Fibroblast of skin of scalp (primary cell): ENCODE measurements at places on chromosomes 11 and 22.

GRCh38 chr11:119338318-119338890 lies 2.3 kb downstream of the C1QTNF5 start:
- peak; percentile 89 for DNase-seq

GRCh38 chr11:93497596-93497995 lies 45.6 kb downstream of the SMCO4 start:
- no peak for DNase-seq

GRCh38 chr22:44274918-44275630 lies 37.7 kb downstream of the SHISAL1 start:
- no peak for DNase-seq

- no peak for DNase-seq
Measured at GRCh38 chr22:49101873-49102272, 725.8 kb downstream of the BRD1 start.

GRCh38 chr22:39437791-39438704 lies 18.8 kb upstream of the MGAT3 start:
- no peak for DNase-seq

GRCh38 chr22:32957200-32957803 lies 100.9 kb downstream of the SYN3 start:
- peak; percentile 53 for DNase-seq

DNA sequence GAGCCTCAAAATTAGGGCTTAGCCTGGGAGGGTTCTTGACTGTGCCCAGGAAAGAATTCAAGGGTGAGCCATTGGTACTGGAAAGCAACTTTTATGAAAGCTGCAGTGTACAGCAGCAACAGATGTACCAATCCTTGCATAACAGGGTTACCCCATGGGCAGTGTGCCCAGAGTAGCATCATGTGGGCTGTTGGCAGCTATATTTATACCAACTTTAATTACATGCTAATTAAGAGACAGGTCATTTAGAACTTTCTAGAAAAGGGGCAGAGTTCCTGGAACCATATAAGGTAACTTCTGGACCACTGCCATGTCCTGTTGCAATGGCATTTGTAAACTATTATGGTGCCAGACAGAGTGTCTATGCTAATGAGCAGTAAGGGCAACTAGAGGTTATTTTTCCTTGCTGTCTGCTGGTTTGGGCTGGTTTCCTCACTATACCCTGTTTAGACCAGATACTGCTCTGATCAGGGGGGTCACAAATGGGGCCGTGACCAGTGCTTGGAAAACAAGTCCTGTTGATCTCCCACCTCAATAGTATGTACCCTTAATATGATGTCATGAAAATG lies 1120.5 kb upstream of the RAG2 start:
- no peak for DNase-seq

DNA sequence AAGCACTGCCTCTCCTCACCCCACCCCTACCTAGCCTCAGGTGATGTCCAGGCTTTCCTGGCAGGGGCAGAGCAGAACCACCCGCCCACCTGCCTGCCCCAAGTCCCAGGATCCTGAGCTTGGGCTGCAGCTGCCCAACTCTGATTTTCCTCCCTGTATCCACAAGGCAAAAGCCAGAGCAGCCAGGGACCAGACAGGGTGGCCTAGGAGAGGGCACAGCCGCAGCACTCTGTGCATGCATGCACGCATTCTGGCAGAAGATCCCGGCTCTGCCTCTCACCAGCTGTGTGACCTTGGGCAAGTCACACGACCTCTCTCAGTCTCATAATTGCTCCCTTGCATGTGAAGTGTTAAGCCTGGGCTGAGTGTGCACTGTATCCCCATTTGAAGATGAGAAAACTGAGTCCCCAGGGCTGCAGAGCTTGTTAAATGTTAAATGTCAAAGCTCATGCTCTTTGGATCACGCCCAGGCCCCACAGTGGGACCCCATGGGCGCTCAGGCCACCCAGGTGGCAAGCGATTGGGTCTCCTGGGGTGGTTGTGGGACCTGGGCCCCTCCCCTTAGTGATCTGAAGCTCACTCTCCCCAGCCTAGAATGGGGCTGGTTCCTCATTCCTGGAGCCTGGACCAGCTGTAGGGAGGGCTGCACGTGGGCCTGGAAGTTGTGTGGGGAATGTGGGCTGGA lies 2.8 kb upstream of the CARNS1 start:
- no peak for DNase-seq

DNA sequence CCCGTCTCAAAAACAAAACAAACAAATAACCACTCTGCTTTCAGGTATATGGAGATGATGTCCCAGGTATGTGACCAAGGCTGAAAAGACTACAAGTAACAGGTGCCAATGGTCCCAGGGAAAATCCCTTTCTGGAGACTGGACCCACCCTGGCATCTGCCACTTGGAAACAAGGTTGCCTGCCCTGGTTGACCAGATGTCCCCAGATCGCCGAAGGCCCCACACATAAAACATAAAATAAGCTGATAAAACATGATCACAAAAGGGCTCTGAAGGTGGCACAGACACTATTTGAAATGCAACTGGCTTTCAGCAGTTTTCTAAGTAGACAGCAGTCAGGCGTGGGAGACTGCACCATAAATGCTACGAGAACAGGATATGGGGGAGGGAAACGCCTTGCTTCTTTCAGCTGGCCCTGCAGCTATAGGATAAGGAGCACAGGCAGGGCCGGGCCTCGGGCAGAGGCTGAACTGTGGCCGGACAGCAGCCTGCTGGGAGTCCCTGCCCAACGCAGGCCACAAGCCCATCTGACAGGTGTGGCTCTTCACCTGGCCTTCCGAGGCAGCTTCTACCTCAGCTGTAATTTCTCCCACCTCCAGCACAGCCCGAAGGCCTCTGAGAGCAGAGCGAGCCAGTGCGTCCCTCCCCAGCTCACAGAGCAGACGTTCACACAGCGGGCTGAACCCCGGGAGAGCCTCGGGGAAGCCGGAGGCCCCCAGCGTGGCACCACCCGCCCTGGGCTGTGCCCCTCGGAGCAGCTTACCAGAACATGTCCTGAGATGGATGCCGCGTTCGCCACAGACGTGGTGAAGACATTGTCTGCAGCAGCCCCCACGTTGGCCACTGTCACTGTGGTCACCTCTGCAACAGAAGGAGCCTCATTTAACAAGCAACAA lies 4.0 kb downstream of the DEAF1 start:
- no peak for DNase-seq

- DNase-seq: peak; percentile 91
Measured at GRCh38 chr11:1572197-1573076, at the start of gene DUSP8. Gene DUSP8, minus strand, starts transcription at chr11:1572271. Its CDS starts 6,445 bp downstream, at chr11:1565826.

DNA sequence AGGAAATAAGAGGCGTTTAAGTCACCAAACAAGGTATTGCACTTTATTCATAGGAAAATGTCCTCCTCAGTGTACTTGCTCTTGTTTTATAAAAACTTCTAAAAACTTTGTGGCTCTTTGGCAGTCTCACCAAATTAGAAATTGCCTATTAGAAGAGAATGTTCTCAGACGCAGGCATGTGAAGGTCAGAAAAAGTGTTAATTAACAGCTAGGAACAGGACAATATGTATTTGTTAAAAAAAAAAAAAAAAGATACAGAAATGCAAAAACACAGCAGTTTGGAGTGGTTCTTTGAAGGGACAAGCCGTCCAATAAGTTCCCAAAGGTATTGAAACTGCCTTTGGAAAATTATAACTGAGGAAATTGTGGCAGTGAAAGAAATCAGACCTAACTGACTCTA lies 67.9 kb downstream of the SLC25A17 start:
- DNase-seq: no peak

GRCh38 chr11:121405646-121406045 lies 46.5 kb upstream of the SORL1 start:
- no peak for DNase-seq

DNA sequence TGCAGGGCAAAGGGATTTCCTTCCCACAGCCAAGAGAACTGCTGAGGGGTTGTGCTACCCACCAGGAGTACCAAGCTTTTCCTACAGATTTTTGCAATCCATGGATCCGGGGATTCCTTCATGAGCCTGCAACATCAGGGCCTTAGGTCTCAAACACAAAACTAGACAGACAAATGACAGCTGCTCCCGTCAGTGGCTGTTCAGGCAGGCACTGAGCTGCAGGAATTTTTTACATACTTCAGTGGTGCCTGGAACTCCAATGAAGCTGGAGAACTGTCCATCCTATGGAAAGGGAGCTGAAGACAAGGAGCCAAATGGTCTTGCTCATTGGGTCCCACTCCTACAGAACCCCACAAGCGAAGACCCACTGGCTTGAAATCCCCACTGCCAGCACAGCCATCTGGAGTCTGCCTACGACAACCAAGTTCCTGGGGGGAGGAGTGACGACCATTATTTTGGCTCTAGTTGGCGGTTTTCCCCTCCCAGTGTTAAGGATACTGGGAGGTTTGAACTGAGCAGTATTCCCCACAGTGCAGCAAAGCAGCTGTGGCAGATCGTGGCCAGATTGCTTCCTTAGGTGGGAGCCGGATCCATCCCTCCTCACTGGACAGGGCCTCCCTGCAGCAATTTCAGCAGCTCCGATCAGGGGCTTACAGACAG lies 157.7 kb upstream of the TMEM45B start:
- DNase-seq: no peak

- DNase-seq: no peak
Measured at GRCh38 chr11:133545199-133545803, 13.0 kb upstream of the OPCML start.

DNA sequence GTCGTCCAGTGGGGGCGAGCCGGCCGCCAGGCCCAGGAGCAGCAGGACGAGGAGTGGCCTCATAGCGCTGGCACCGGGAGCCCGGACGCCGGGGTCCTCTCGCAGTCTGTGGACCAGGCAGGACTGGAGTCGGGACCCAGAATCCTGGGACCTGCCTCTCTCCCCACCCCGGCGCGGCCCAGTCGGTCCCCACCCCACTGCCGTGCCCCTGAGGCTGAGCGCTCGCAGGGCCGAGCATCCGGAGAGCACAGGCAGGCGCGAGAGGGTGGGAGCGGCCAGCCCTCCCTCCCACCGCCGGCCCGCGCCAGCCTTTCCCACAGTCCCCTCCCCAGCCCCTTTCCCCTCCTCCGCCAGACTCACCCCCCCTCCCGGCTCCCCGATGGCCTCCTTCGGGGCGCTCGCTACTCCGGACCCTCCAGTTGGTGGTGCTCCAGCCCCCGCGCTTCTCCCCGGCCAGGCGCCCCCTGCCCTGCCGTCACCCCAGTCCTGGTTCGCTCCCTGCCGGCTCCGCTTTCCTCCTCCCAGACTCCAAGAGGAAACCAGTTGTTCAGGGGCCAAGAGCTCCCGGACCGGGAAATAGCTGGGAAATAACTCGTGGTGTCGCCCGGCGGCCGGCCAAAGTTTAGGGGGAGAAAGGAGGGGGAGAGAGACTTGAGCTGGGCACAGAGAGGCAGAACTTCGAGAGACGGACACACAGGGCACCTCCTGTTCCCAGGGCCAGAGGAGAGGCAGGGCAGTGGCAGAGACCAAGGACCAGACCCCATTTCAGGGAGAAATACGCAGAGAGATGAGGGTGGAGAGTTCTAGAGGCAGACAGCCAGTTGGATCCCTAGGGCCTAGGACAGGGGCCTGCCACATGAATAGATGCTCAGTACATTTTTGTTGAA lies at the start of gene C1QTNF5:
Gene C1QTNF5 (minus strand): TSS at position 549 of the 887 bp plus-strand sequence. CDS start 486 bp downstream, at position 63.
- DNase-seq: peak; percentile 80

DNA sequence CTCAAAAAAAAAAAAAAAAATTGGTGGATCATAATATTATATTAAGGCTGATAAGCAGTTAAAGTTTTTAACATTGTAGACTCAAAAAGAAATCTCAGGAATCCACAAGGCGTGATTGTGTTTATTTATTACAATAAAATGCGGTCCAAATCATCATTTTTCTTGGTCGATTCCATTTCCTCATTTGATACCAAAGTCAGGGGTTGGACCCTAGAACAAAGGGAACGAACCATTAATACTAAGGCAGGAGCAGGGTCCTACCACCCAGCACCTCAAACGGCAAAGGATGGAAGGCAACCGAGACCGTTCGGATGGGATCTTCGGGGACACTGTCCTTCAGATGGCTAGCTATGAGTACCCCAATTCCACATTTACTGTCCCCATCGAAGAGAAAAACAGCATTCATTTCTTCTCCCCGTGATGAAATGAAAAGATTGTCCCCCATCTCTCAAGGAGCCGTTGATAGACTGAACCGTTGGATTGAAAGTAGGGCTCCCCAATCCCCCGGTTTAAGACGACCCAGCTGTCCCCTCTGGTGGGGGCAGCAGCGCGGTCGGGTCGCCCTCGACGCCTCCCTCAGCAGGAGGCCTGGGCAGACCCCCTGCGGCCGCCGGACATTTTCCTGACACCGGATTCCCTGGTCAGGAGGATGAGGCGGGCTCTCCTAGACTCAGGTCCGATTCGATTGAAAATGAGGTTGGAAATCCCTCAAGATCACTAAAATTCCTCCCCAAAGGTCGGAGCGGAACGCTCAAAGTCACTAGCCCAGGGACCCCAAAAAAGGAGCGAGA lies 607 bp downstream of the DMC1 start:
- no peak for DNase-seq

DNA sequence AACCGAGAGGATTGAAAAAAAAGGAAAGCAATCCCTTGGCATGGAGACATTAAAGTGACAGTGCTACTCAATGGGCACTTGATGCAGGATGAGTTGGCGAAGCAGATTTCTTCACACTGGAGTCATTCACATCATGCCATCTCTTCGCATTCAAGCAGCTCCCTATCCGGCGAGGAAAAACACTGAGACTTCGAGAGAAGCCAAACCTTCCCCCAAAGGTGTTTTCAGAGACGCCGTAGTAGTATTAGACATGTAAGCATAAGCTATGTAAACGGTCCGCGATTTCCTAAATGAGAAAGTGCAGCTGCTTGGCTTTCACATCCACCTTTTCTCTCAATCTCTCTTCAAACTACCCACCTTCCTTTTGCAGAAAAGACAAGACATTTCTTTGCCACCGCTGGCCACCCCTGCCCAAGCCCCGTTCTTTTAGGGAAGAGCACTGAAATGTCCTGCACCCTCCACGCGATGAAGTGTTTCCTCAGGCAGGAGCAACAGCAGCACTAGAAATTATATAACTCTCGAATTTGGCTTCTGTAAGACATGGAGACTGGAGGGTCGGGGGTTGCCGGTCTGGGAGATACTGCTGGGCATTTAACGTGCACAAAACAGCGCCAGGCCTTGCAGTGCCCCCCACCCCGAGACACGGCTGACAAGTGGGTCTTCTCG lies at the start of gene DLG2:
Gene DLG2 (minus strand): TSS at position 13 of the 666 bp plus-strand sequence.
- peak; percentile 36 for DNase-seq

DNA sequence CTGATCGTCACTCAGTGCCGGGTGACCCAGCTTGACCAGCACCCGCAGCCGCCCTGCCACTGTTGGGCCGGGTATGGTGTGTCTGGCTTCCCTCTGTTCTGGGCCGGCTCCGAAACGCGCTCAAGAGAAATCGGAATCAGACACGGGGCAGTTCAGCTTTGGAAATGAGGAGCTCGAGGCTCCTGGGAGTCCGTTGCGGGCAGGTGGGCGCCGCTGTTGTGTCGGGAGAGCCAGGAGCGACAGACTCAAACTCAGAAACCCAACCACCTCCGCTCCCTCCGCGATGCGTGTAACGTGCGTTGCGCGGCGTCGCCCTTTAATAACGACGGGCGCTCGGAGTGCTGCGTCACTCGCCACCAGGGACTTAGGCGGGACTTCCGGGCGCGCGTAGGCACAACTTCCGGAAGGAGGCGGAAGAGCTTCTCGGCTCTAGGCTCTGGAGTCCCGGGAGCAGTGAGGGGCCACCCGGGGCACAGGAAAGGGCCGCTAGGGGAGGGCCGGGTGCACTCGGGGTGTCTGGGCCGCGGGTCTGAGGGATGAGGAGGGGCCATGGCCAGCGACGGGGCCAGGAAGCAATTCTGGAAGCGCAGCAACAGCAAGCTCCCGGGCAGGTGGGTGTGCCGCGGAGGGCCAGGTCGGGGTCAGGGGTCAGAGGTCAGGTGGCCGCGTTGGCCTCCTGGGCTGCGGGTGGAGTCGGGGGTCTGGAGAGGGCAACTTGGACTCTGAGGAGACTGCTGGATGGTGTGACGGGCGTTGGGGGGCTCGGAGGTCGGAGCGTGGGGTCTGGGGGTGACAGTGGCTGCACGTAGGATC lies at the start of gene TBC1D22A:
Gene TBC1D22A (plus strand): TSS at position 413 of the 813 bp plus-strand sequence. CDS start 137 bp downstream, at position 550.
- DNase-seq: peak; percentile 95
